Cardiac fibroblast (primary cell): ENCODE measurements at places on chromosomes 11 and 22.
A peak's percentile ranks its signal among the peaks of the same experiment; 100 is the strongest.

- no peak for DNase-seq
These were observed 143.5 kb upstream of the B3GAT1 start for GRCh38 chr11:134555510-134555909.

- DNase-seq: no peak
These were observed 119.4 kb downstream of the HIPK3 start for GRCh38 chr11:33376331-33377310.

DNA sequence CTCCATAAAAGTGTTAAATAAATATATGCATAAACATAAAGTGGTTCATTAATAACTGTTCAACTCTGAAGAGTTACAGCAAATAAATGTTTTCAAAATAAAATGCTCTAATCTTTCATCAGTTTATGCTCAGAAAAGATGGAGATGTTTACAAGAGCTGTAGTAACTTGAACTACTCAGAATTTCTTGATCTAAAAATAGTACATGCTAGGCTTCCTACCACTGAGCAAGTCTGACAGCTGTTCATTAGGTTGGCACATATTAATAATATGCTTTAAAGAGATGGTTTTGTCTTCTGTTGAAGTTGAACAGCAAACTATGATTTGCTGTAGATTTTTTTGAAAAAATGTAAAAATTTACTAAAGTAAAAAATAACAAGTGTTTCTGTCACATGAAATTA lies 10.8 kb upstream of the SLN start:
- DNase-seq: no peak

DNA sequence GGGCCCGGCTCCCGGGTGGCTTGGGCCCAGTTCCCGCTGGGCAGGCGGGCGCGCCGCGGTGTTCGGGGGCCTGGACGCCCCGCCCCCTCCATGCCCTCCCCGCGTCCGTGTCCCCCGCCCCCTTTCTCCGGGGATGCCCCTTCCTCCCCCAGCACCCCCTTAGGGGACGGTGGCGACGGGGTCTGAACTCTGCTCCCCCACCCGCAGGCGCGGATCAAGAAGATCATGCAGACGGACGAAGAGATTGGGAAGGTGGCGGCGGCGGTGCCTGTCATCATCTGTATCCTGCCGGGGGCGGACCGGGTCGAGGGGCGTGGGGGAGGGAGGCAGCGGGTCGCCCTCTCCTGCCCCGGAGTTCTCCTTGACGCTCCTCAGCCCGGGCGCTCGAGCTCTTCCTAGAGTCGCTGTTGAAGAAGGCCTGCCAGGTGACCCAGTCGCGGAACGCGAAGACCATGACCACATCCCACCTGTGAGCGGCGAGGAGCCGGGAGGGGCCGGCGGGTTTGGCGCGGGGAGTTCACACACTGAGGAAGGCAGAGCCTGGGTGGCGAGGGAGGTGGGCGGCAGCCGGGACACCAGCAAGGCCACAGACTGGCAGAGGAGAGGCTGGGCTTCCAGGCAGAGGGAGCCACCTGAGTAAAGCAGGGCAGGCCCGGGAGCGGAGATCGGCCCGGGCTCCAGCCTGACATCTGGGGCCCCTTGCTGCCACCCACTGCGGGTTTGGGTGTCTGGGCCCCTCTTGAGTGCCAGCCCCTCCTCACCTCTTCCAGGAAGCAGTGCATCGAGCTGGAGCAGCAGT lies 546 bp downstream of the DRAP1 start:
- DNase-seq: no peak

DNA sequence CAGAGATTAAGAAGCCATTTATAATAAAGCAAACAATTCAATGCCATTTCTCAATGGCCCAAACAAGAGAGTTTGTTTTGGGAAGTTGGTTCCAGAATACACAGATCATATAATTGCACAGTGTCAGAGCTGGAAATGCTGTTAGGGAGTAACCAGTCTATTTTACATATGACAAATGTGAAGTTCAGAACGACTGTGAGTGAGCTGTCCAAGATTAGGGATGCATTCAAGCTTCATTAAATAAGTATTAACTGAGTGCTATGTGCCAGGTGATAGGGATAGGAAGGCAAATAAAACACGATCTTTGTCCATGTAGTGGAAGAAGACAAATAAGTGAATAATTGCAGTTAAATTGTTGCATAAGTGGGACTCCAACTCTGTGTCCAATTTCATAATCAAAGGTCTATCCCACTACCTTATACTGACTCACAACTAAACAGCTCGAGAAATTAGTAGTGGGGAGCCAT lies 33.1 kb upstream of the PICALM start:
- peak; percentile 77 for DNase-seq

GRCh38 chr22:32788904-32789624 lies 12.4 kb upstream of the TIMP3 start:
- peak; percentile 25 for DNase-seq

GRCh38 chr11:129190087-129190486 lies 2.0 kb downstream of the ARHGAP32 start:
- peak; percentile 30 for DNase-seq

- peak; percentile 22 for DNase-seq
These were observed 69.3 kb downstream of the FAM168A start for GRCh38 chr11:73528483-73529203.

DNA sequence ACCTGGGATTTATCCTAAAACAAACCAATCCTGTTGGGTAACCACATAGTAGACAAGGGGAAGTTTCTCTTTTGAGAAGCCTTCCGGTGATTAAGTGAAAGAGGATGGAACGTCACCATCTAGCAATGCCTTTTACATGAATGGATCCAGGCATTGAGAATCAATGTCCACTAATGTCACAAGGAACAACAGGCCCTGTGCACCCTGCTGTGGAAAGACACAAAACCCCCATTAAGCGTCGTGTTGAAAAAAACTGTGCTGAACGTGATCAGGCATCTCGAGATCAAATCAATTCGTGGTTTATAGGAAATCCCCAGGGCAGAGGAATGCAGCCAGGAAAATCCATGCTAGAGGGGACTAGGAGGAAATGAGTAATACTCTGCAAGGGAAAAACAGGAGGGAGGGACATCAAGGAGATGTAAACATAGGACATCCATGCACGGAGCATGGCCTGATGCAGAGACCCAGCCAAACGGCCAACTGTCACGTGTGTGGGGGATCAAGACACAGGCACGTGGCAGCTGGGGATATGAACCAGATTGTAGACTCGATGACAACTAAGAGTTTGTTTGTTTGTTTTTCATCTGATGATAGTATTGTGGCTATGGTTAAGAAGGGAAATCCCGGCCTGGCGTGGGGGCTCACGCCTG lies 38.6 kb upstream of the CARS1 start:
- DNase-seq: peak; percentile 88

GRCh38 chr22:22746061-22746962 lies 101.9 kb downstream of the GGTLC2 start:
- DNase-seq: no peak

- DNase-seq: no peak
These were observed 6.7 kb upstream of the CYTH4 start for GRCh38 chr22:37275622-37276021.

DNA sequence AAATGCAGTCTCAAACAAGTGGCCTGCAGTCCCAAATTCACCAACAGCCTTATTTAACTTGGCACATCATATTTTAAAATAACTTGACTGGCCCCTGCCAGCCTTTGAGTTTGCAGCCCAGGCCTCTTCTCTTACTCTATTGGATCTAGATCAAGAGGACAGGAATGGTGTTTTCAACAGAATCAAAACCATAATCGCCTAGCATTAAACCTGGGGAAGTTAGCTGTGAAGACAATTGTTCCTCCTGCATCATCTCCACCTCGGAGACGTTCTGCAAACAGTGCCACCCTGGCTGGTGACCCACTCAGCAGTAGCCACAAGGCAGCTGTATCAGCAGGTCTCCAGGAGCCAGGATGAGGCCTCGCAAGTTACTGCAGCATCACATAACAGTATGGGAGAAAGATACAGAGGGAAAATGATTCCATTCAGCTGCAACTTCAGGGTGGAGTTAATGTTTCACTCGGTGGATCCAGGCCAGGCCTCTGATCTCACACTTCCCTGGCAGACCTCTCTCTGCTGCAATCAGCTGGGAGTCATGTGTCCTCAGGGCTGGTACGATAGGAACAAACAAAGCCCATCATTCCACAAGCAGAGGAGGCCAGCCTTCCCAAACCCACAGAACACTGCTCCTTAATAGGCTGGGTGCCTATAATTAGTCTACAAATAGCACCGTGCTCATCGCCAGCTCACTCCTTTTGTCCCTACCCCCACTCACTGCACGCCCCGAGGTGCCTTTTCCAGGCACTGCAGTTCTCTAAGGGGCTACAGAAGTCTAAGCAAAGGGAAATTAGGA lies 18.6 kb upstream of the SCN2B start:
- DNase-seq: peak; percentile 77

GRCh38 chr11:111573821-111574249 lies 28.4 kb upstream of the SIK2 start:
- DNase-seq: peak; percentile 62

DNA sequence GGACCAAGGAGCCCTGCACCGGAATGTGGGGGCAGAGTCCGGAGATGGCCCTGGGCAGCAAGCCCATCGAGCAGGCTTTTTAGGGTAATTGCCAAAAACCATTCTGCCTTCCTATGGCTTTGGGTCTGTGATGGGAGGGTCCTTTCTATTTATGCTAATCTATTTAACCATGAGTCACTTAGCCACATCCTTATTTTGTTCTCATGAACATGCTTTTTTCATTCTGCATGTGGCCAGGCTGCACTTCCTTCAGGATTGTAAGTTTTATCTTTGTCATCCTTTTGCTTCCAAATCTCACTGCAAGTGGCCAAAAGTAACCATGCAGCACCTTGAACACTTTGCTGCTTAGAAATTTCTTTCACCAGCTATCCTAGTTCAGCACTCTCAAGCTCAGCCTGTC lies 88.3 kb downstream of the EFCAB6 start:
- DNase-seq: peak; percentile 26

DNA sequence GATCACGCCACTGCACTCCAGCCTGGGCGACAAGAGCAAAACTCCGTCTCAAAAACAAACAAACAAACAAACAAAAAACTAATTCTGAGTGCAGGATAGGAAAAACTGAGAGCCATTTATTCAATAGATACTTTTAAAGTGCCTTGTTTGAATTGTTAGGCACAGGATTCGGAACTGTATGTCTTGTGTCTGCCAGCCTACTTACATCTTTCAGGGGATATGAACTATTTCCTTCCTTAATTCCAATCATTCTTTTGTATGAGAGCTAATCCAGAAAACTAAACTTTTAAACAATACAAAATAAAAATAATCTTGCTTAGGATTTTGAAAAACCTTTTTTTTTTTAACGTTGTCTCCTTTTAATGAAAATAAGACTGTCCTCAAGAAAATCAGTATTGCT lies 12.6 kb downstream of the UVRAG start:
- peak; percentile 34 for DNase-seq

GRCh38 chr11:119699227-119699626 lies 29.8 kb downstream of the NECTIN1 start:
- peak; percentile 37 for DNase-seq

- DNase-seq: no peak
These were observed 365.0 kb upstream of the FAT3 start for GRCh38 chr11:91859666-91860065.
